Right cardiac atrium (tissue), 5 donors: ENCODE measurements at places on chromosomes 12 and 14. TPM values are rescaled to one million over a fixed set of nuclear protein-coding genes. Genes with fewer than 3 reads are reported as not detected.

The DCD gene
- not detected for total RNA-seq

GRCh38 chr12:1250641-1251040 lies 259.6 kb downstream of the ERC1 start:
- DNase-seq: no peak

DNA sequence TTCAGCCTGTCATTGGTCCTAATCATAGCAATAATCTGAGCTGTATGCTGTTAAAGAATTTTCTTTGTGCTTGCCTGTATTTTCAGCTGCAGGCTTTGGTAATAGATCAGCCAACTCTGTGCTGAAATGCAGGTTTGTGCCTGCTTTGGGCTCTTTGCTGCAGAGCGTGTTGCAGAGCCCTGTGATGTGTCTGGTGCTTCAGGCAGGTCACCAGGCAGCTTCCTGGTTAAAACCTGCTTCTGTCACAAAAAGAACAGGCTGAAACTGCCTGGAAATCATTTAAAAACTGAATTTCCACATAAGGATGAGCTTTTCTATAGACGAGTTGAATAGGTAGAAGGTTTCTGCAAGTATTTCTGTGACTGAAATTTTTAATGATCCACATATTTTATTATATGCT lies 3.1 kb downstream of the DIP2B start:
- DNase-seq: no peak

DNA sequence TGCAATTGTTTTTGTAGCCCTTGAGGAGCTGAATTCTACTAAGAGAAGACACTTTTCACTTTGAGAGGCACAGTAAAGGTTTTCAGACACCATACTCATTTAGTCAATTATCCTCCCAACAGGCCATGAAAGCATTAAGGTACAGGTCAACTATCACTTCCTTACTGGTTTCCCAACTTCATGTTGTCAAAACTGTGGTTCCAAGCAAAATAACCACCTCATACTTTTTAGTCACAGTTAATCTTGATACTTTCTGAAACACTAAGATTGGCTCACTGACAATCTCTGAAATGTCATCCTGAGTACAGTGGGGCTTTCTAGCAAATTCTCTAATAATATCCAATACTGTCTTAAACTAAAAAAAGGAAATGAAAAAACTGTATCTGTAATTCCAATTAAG lies 71.7 kb downstream of the SLC2A13 start:
- DNase-seq: no peak

GRCh38 chr14:95523051-95523814 lies 6.8 kb upstream of the SYNE3 start:
- DNase-seq: peak; percentile 53

The ESR2 gene
- total RNA-seq: 0.14 TPM

The PRB4 gene
- total RNA-seq: not detected

- peak; percentile 65 for DNase-seq
Observed at GRCh38 chr12:124761871-124762270, 101.8 kb downstream of the SCARB1 start.

The INHBC gene
- total RNA-seq: not detected

GRCh38 chr14:31530136-31530535 lies 31.1 kb upstream of the NUBPL start:
- no peak for DNase-seq

DNA sequence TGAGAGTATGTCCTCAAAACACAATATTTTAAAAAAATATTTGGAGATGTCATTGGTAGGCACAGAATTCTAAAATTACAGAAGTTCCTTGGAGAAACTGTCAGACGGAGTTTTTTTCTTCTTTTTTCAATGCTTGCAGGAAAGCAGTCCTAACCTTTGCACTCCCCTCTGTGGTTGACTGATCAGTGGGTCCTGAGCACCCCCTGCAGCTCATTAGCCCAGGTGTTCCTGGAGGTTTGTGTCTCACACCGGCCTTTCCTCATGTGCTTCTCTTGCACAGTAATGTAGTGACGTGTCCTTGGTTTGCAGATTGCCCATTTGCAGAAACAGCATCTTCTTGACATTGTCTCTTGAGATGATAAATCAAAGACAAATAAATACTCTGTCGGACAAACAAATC lies 513.0 kb downstream of the TMEM121 start:
- DNase-seq: peak; percentile 55

GRCh38 chr12:100566887-100567637 lies 6.4 kb upstream of the GAS2L3 start:
- DNase-seq: no peak

DNA sequence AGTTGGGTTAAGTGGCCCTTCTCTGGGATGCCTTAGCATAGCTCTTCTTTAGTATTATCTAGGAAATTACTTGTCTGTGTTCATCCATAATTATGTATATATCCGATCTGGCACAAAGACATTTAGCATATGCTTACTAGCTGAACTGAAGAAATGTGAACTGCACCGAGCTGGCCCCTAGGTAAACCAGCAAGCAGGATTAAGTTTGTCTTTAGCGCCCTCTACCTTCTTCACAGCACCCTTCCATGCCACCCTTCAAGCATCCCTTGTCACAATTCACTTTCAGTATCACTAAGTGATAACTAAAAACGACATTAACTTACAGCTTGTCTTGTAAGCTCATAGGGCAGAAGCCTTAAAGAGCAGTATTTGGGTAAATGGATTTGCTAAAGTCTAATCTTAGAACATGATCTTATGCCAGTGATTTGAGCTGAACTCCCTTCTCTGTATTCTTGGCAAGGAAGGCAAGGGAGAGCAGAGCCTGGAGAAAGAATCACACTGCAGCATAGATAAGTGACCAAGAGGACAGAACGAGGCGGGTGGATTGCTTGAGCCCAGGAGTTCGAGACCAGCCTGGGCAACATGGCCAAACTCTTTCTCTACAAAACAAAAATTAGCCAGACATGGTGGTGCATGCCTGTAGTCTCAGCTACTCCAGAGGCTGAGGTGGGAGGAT lies 2.6 kb upstream of the HAL start:
- DNase-seq: no peak

The POTEG gene
- total RNA-seq: not detected

DNA sequence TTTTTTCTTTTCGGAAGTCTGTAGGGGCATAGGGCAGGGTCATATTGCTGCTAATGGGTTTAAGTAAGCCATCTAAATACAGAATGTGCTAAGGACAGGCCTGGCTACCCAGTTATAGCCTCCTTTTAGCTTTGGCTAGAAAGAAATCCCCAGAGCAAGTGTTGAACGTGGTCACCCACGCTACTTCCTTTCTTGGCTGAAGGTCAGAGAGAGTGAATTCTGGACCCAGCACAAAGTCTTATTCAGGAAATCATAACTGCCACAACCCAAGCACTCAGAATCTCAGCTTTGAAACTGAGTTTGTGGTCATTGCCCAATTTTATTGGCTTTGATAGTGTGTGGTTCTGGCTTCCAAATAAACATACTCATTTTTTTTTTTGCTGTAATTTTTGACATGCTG lies 542.1 kb upstream of the ATP2B1 start:
- DNase-seq: peak; percentile 45

DNA sequence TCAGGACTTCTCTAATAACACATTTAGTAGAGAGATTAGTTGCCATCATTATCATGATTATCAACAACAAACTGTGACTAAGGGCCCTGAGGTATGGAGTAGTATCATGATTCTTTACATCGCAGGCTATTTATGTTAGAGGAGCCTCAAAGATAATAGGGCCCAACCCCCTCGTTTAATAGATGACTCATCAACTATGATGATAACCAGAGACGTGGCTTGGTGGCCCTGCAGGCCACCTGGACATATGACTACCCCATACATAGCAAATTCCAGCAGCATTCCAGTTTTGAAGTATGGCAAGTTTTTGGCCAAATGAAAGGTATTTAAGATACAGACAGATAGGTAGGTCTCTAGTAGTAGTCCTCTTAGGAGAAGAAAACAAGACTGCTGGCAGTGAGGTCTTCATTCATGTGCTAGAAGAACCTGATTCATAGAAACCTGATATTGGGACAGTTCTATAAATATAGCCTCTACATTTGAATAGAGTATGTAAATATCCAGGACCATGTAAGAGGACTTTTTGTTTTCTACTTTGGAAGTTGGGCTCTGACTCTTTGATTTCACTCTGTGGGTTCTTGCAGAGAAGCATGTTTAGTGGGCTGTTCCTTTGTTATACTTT lies 5.6 kb downstream of the RIC8B start:
- DNase-seq: no peak

GRCh38 chr12:46547421-46548354 lies 175.1 kb upstream of the SLC38A2 start:
- DNase-seq: no peak

The ASPG gene
- 174 TPM for total RNA-seq

The AP1G2 gene
- 13.8 TPM for total RNA-seq

DNA sequence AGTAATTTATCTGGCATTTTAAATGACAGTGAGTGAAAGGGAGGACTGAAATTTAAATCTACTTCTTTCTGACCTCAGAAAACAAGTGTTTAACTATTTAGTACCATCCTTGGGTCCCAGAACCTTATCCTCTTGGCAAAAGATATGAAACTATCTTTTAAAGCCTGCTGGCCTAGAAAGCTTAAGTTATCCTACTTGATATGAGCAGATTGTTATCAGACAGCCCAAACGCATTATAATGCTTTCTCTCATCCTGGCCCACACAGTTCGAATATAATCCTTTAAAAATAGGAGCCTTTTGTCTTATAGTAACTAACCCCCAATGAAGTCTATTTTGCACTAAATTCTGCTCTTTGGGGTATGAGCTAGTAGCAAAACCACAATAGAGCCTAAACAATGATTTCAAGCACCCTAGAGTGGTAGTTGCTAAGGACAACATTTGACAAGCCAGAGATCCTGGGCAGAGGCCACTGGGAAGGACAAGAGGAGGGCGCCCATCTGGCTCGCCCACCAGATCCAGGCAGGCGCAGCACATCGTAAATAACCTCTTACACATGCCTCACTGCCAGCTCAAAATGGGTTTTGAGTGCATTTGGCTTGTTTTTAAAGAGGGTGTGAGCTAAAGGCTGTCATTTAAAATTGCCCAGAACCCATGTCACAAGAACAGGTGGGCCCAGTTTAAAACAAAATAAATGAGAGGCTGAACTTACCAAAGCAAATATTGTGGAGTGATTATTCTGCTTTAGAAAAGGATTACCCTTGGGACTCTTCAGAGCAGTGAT lies 37.7 kb upstream of the CRY1 start:
- no peak for DNase-seq

The PRIMA1 gene
- 6.1 TPM for total RNA-seq
